ENCODE measurements at places on chromosomes 12 and 14. TPM values are rescaled to one million over a fixed set of nuclear protein-coding genes. Genes with fewer than 3 reads are reported as not detected.

DNA sequence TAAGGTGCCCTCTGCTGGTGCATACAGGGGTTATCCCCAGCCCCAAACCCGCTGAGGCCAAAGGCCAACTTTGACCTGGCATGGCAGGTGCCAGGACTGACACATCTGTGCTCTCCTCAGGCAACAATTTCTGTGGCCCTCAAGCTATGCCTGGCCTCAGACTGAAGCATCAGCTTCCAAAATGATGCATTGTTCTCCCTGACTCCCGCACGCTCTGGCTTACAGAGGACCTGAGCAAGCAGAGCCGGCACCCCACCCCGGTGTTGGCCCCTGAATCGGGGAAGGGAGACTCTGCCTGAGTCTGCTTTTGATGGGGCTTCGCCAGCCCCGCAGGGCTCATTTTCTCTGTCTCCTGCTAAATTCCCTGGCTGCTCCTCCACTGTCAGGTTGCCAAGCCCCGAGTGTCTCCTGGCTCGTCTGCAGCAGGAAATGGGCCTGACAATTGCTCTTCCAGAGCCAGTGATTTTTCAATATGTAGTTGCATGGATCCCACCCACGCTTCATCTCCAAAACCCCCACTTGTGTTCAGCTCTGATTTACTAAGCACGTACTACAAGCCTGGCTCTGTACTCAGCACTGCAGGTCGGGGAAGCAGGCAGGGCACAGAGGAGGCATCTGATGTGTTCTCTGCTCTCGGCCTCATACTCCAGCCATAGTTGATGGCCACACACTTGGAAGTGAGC, 126.1 kb downstream of the SLC38A6 start:
- H3K27ac ChIP-seq = no peak overlapping the region
- peaks cover 15% of the 10 kb centered on the region for H3K27me3 ChIP-seq
- no peak overlapping the region for H3K4me3 ChIP-seq
- H3K4me1 ChIP-seq = peaks cover 38% of the 10 kb centered on the region
- peak; percentile 80 for DNase-seq

- H3K4me3 ChIP-seq = no peak overlapping the region
- no peaks in the 10 kb centered on the region for H3K27me3 ChIP-seq
- H3K27ac ChIP-seq = no peak overlapping the region
These were observed 3.1 kb upstream of the AVIL start for GRCh38 chr12:57821474-57822214.

DNA sequence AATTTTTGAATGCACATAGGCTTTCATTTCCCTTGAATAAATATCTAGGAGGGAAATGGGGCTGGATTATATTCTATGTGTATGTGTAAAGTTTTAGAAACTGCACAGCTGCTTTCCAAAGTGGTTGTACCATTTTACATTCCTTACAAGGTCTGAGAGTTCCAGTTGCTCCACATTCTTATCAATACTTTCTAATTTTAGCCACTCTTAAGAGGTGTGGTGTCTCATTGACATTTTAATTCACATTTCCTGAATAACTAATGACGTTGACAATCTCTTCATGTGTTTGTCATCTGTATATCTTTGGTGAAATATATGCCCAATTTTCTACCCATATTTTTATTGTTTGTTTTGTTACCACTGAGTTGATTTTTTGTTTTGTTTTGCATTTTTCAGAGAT, 74.6 kb upstream of the VASH1 start:
- no peaks in the 10 kb centered on the region for H3K27me3 ChIP-seq
- no peaks in the 10 kb centered on the region for H3K4me1 ChIP-seq
- H3K27ac ChIP-seq = no peak overlapping the region

- H3K27me3 ChIP-seq = no peaks in the 10 kb centered on the region
- H3K4me1 ChIP-seq = no peaks in the 10 kb centered on the region
- no peaks in the 10 kb centered on the region for H3K36me3 ChIP-seq
- H3K4me3 ChIP-seq = no peak overlapping the region
- no peak for DNase-seq
- H3K27ac ChIP-seq = no peak overlapping the region
These were observed 42.9 kb upstream of the PELI2 start for GRCh38 chr14:56075301-56075700.

DNA sequence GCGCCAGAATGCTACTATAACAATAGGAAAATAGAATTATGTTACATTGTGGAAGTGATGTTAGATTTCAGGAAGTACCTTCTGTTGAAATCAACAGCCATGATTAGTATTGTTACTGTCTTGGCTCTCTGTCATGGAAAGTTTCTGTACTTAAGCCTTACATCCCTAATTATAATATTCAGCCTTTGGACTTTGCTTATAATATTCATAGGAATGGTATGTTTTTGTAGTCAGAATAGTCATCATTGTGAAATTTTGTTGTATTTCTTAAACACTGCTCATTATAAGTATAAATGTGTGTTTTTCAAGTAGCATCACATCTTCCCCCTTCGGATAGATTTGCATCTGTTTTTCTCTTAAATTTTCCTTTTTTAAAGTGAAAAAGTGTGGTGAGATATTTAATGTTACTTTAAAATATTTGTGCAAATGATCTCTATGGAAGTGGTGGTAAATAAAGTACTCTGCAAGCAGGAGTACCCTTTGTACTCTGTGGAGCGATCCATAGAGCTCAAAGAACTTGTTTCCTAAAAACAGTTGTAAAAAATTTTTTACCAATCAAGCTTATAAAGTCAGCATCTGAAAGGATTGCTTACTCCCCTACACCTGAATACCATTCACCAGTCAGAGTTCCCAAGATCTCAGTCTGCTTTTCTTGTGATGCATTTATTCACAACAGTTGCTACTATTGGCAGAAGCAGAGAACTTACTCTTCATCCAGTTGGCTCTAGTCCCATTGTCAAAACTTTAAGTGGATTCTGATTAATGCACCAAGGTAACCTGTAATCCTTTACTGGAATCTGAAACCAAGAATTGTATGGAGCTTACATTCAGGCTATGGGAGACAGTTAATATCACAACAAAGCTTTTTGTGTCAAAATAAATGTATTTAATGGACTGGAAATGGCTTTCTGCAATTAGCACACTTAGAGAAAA, 87.8 kb downstream of the RIC8B start:
- DNase-seq = no peak
- H3K27me3 ChIP-seq = no peaks in the 10 kb centered on the region
- H3K4me3 ChIP-seq = no peak overlapping the region
- H3K27ac ChIP-seq = peak overlapping the region; percentile 44
- H3K4me1 ChIP-seq = peaks cover 21% of the 10 kb centered on the region
- H3K36me3 ChIP-seq = no peaks in the 10 kb centered on the region

DNA sequence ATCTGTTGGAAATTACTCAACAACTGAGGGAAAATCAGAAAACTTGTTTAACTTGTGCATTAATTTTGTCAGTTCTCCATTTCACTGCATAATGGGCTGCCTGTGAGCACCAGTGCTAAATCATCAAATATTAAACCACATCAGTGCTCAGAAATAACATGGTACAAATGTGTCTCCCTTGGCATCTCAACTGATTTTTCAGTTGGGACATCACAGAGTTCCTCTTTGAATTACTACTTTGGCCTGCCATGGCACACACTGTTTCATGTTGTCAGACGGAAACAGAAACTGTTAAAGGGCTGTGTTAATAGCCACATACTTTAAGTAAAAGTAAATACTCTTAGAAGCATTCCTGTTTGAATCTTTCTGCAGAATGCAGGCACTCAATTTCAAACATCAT, 42.1 kb upstream of the STRN3 start:
- peaks cover 18% of the 10 kb centered on the region for H3K36me3 ChIP-seq
- H3K4me1 ChIP-seq = no peaks in the 10 kb centered on the region
- no peak for DNase-seq
- peak overlapping the region; percentile 19 for H3K27ac ChIP-seq
- H3K4me3 ChIP-seq = no peak overlapping the region

GRCh38 chr12:16605642-16606116, 283 bp downstream of the LMO3 start:
- no peaks in the 10 kb centered on the region for H3K36me3 ChIP-seq
- peak; percentile 66 for DNase-seq
- H3K27ac ChIP-seq = peak overlapping the region; percentile 84
- peaks cover 8% of the 10 kb centered on the region for H3K4me1 ChIP-seq
- no peaks in the 10 kb centered on the region for H3K27me3 ChIP-seq
- peak overlapping the region; percentile 50 for H3K4me3 ChIP-seq

Gene RPL36AL
- 268 TPM for total RNA-seq

DNA sequence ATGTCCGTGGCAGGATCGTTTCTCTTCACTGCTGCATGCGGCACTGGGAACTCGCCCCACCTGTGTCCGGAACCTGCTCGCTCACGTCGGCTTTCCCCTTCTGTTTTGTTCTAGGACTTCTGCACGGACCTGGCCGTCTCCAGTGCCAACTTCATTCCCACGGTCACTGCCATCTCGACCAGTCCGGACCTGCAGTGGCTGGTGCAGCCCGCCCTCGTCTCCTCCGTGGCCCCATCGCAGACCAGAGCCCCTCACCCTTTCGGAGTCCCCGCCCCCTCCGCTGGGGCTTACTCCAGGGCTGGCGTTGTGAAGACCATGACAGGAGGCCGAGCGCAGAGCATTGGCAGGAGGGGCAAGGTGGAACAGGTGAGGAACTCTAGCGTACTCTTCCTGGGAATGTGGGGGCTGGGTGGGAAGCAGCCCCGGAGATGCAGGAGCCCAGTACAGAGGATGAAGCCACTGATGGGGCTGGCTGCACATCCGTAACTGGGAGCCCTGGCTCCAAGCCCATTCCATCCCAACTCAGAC, 1.2 kb downstream of the FOS start:
- H3K36me3 ChIP-seq = peaks cover 20% of the 10 kb centered on the region
- no peaks in the 10 kb centered on the region for H3K27me3 ChIP-seq
- peak; percentile 82 for DNase-seq
- H3K4me1 ChIP-seq = peaks cover 34% of the 10 kb centered on the region
- H3K4me3 ChIP-seq = peak overlapping the region; percentile 83

DNA sequence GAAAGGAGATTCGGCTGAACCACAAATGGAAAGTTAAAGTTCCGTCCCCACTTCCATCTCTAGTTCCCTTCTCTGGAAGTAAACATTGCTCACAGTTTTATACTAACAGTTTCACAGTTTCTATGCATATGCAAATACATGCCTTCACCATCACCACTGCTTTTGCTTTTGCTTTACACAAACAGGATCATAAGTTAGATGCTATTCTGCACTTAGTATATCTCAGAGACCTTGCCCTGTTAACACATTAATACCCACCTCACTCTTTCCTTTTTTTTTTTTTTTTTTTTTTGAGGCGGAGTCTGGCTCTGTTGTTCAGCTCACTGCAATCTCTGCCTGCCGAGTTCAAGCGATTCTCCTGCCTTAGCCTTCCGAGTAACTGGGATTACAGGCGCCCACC, 890 bp downstream of the TEP1 start:
- no peak for DNase-seq
- H3K27ac ChIP-seq = peak overlapping the region; percentile 96
- H3K4me3 ChIP-seq = peak overlapping the region; percentile 64

- no peaks in the 10 kb centered on the region for H3K4me1 ChIP-seq
- DNase-seq = no peak
- H3K4me3 ChIP-seq = no peak overlapping the region
- H3K27me3 ChIP-seq = no peaks in the 10 kb centered on the region
- no peak overlapping the region for H3K27ac ChIP-seq
These were observed 21.1 kb upstream of the ATF1 start for GRCh38 chr12:50742776-50743175.

- H3K4me3 ChIP-seq = no peak overlapping the region
- no peaks in the 10 kb centered on the region for H3K36me3 ChIP-seq
- H3K4me1 ChIP-seq = no peaks in the 10 kb centered on the region
- no peaks in the 10 kb centered on the region for H3K27me3 ChIP-seq
These were observed 15.0 kb downstream of the PMCH start for GRCh38 chr12:102182635-102183034.

- DNase-seq = no peak
- no peaks in the 10 kb centered on the region for H3K4me1 ChIP-seq
- no peak overlapping the region for H3K27ac ChIP-seq
- H3K36me3 ChIP-seq = no peaks in the 10 kb centered on the region
- no peak overlapping the region for H3K4me3 ChIP-seq
- H3K27me3 ChIP-seq = peaks cover 8% of the 10 kb centered on the region
These were observed 42.1 kb downstream of the NOC4L start for GRCh38 chr12:132186208-132186856.

Gene BORCS5
- 25.3 TPM for total RNA-seq

GRCh38 chr14:66482873-66483272, 3.3 kb upstream of the CCDC196 start:
- H3K27me3 ChIP-seq = no peaks in the 10 kb centered on the region
- no peak for DNase-seq
- H3K36me3 ChIP-seq = no peaks in the 10 kb centered on the region
- no peak overlapping the region for H3K27ac ChIP-seq
- no peak overlapping the region for H3K4me3 ChIP-seq
- no peaks in the 10 kb centered on the region for H3K4me1 ChIP-seq

DNA sequence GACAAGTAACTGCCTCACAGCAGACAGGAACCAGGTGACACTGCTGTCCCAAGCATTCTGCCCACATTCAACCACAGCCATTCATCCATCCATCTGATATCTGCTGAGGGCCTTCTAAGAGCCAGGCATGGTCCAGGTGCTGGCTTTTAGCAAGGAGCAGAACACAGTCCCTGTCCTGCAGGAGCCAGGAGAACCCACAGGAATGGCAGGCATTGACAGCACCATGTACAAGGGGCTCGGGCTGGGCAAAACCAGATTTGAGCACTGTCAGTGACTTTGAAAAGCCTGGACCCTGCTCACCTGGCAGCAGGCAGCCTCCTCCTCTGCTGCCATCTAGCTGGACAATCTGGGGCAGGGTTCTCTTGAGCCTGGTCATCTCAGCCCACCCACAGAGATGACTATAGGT, 137.0 kb downstream of the ZFP36L1 start:
- H3K4me1 ChIP-seq = peaks cover 83% of the 10 kb centered on the region
- H3K27ac ChIP-seq = peak overlapping the region; percentile 7
- DNase-seq = no peak
- H3K27me3 ChIP-seq = no peaks in the 10 kb centered on the region
- H3K36me3 ChIP-seq = no peaks in the 10 kb centered on the region

Gene KRT85
- not detected for total RNA-seq

- H3K27me3 ChIP-seq = no peaks in the 10 kb centered on the region
- H3K4me3 ChIP-seq = no peak overlapping the region
- DNase-seq = no peak
- no peak overlapping the region for H3K27ac ChIP-seq
- no peaks in the 10 kb centered on the region for H3K4me1 ChIP-seq
These were observed 164.2 kb downstream of the ALG10 start for GRCh38 chr12:34186492-34186891.

DNA sequence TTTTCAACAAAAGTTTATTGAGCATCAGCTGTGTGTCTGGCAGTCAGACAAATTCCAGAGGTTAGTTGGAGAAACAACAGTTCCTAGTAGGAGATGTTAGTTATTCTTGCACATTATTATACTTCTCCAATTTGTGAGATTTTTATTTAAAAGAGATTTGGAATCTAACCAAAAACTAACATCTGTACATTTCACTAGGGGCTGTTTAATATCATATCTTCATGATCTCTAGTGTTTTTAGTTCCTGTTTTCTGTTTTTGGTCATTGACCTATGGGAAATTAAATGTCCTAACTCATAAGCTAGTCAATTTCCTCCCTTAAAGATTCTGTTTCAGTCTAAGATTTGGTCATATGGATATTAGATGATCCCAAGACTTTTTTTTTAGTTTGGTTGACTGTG, 34.1 kb upstream of the KLHDC2 start:
- no peaks in the 10 kb centered on the region for H3K27me3 ChIP-seq
- no peak overlapping the region for H3K27ac ChIP-seq
- H3K4me3 ChIP-seq = no peak overlapping the region
- DNase-seq = no peak
- no peaks in the 10 kb centered on the region for H3K4me1 ChIP-seq

All from sigmoid colon (tissue), 7 donors.